ENCODE measurements at places on chromosomes 3 and 15.

DNA sequence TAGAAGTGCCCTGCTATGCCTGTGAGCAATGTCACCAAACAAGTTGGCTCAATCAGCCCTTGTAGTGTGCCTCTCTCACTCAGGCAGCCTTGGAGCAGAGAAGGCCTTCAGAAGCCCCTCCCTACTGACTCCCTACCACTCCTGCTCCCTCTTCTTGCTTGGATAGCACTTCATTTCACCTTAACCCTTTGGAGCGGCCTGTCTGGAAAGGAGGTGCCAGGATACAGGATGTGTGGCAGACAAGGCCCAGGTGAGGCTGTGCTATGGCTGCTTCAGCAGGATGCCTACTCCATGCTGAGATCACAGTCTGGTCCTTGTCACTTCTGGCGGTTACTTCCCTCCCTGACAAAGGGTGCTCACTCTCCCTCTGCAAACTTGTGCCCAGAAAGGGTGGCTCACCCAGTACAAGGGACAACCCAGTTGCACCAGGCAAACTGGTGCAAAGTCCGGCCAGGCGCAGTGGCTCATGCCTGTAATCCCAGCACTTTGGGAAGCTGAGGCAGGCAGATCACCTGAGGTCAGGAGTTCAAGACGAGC lies 1.1 kb downstream of the MON1A start:
- DNase-seq: no peak

GRCh38 chr3:31645256-31645655 lies 112.5 kb downstream of the STT3B start:
- no peak for DNase-seq

- DNase-seq: no peak
These were observed 237.4 kb upstream of the TRIM42 start for GRCh38 chr3:140440446-140440845.

DNA sequence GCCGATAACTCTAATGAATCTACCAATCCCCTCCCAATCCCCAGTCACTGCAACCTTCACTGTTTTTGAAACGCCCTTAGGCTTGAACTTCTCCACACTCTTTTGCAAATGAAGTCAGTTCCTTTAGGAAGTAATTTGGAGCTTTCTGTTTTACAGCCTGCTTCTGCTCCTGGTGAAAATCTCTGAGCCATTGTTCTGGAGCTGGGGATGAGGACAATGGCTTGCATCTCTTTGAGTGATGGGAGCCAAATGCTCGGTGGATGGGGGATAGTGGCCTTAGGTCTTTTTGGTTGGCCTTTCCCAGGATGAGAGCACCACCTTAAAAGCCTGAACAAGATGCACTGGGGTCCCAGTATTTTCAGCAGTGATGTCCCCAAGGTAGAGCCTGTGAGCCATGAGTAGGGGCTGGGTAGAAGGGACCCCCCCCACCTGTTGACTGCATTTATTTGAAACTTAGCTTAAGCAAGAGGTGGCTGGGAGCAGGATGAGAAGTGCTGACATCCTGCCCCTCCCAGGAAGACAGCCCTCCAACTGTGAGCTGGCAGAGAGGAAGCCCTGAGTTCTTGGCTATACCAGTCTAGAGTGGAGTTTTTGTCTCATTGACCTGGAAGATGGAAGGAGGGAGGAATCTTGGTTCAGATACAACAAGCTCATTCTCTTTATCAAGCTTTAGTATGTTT lies 7.6 kb upstream of the MYO5C start:
- DNase-seq: no peak

DNA sequence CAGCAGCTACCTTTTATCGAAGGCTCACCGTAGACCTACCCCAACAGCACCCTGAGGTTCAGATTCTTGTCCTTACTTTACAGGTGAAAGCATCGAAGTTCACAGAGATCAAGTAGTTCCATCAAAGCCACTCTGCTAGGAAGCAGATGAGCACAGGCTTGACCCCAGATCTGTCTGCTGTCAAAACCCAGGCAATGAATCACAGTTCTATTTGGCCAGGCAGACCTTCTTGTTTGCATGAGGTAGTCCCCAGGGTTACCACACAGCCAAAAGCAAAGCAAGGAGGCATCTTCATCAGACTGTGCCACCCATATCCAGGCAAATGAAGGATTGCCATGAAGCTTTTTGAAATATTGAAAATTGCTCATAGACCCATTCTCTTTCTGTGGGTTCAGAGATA lies 33.0 kb downstream of the HES1 start:
- DNase-seq: no peak

- no peak for DNase-seq
These were observed 28.3 kb upstream of the GPD1L start for GRCh38 chr3:32078085-32078634.

GRCh38 chr3:44128057-44128775 lies 113.5 kb upstream of the TOPAZ1 start:
- no peak for DNase-seq

DNA sequence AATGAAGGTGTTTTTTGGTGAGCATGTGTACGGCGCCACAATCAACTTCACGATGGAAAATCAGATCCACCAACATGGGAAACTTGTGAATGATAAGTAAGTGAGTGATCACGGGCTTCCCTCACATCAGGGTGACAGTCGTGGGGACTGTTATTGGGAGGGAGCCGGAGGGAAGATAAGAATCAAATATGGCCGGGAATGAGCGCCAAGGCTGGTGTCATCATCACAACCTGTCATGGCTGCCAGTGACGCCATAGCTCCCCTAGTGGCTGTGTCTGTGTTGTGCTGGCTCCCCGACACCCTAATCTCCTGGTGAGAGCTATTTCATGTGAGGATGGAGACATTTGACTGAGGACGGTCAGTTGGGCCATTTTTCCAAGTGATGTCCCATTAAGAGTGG lies 168.5 kb downstream of the SV2B start:
- DNase-seq: no peak

DNA sequence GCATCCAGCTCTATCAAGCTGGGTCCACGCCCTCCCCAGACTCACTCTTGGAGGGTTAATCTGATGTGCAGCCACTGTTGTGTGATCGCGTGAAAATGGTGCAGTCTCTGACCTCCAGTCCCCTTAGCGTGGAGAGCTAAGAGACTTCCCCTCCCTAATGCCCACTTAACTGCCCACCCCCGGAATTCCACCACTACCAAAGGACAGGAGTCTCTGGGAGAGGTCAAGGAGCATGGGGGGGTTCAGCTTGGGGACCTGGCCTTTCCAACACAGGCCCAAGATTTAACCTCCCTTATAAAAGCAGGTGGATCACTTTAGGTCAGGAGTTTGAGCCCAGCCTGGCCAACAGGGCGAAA lies 48.8 kb downstream of the CCDC12 start:
- DNase-seq: no peak

- no peak for DNase-seq
These were observed 430.4 kb downstream of the RBMS3 start for GRCh38 chr3:29711255-29711771.

DNA sequence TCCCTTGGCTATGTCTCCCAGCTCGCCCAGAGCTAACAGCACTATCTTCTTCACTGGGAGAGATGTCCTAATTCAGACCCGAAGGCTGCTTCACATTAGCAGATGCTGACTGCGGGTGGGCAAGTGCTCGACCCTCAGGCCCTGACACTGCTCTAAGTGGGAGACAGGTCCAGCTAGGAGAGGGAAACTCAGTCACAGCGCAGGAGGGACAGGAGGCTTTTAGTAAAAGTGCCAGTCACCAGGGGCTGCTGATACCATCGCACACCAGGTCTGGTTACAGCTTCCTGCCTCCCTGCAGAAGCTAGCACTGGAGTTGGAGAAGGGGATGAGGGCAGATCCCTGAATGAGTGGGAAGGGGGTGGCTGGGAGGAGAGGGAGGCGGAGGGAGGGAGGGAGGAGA lies 365.8 kb upstream of the RGMA start:
- DNase-seq: no peak

DNA sequence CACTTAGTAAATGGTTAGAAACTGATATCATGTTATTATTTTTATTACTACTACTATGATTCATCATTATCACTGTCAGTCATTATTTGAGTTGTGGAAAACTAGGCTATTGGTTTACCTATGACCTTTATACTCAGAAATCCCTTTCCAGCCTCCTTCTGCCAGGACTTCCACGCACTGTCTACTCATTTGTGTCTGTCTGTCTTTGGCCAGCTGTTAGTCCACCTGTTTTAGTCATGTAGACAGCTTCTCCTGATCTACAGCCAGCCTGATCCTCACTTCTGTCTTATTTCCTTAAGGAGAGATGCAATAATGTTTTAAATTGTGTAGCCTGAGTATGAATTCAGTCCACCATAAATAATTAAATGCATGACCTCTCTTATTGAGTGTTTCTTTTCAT lies 162.8 kb downstream of the EPHA3 start:
- DNase-seq: no peak

Measured in activated CD4-positive, CD25-positive, alpha-beta regulatory T cell (primary cell).